CD14-positive monocyte (primary cell): ENCODE measurements at places on chromosomes 3 and 15.
A peak's percentile ranks its signal among the peaks of the same experiment; 100 is the strongest.

GRCh38 chr3:13709706-13710105 lies 160.8 kb downstream of the FBLN2 start:
- DNase-seq, result no peak

GRCh38 chr3:16177962-16178627 lies 3.6 kb downstream of the GALNT15 start:
- peak; percentile 49 for DNase-seq

- DNase-seq, result no peak
These were observed 36.5 kb downstream of the SLC6A20 start for GRCh38 chr3:45759851-45760250.

- DNase-seq, result no peak
These were observed 260.1 kb upstream of the CTNNB1 start for GRCh38 chr3:40939030-40939740.

DNA sequence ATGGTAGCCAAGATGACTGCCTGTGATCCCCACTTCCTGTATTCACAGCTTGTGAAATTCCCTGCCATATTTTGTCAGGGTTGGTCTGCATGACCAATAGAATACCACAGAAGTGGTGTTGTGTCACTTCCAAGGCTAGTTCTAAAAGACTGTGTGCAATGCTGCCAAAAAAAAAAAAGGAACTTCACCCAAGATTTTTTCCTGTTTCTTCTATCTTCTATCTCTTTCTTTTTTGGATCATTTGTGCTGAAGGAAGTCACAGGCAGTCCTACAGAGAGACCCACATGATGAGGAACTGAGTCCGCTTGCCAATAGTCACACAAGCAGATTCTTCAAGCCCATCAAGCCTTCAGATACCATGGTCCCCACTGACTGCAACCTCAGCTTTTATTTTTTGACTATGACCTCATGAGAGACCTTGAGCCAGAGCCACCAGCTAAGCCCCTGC lies 18.1 kb upstream of the RAF1 start:
- DNase-seq, result peak; percentile 99

- DNase-seq, result no peak
These were observed 46.6 kb downstream of the FBLN2 start for GRCh38 chr3:13595485-13595884.

GRCh38 chr3:113275929-113276750 lies 64.8 kb downstream of the BOC start:
- DNase-seq, result peak; percentile 83

- peak; percentile 30 for DNase-seq
These were observed 9.3 kb downstream of the PARL start for GRCh38 chr3:183875411-183875810.

DNA sequence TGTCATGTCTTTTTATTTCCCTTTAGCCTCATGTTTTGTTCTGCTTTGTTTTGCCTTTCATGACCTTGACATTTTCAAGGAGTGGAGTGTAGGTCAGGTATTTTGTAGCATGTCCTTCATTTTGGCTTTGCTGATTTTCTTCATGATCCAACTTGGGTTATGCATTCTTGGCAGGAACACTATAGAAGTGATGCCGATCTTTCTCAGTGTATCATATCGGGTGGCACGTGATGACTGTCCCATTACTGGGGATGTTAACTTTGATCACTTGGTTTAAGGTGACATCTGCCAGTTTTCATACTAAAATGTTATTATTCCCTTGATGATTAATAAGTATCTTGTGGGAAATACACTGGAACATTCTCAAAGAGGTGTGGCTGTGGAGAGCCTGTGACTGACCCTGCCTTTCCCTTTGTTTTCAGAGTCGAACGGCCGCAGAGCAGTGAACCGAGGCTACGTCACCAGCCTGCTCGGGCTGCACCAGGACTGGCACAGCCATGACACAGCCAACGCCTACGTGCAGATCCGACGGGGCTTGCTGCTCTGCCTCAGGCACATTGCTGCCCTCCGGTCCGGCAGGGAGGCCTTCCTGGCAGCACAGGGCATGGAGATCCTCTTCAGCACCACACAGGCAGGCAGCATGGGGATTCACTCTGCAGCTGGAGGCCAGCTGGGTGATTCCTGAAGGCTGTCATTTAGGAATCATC lies 167.7 kb downstream of the AGBL1 start:
- no peak for DNase-seq

GRCh38 chr3:104632521-104632920 lies 734.2 kb upstream of the ALCAM start:
- DNase-seq, result no peak

- DNase-seq, result no peak
These were observed 950 bp upstream of the CNTN4 start for GRCh38 chr3:2097641-2098191.

- no peak for DNase-seq
These were observed 181.3 kb upstream of the CTDSPL start for GRCh38 chr3:37680401-37680800.

- no peak for DNase-seq
These were observed 15.1 kb upstream of the SGO1 start for GRCh38 chr3:20201143-20201542.

- DNase-seq, result no peak
These were observed 8.7 kb downstream of the SEMA3F start for GRCh38 chr3:50163572-50164455.

DNA sequence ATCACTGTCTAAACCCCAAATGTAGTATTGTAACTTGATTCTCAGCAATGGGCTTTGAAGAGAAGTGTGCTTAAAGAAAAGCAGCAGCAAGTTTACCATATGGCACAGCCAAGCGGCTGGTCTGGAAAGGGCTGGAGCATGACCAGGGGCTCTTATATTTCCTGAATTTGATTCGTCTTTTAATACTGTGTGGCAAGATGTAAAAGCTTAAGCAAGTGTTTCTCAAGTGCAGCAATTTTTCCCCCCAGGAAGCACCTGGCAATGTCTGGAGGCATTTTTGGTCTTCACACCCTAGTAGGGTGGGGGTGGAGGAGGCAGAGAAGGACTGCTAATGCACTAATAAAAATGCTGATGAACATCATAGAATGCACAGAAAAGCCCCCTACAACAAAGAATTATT lies 397.9 kb downstream of the NTRK3 start:
- DNase-seq, result no peak

DNA sequence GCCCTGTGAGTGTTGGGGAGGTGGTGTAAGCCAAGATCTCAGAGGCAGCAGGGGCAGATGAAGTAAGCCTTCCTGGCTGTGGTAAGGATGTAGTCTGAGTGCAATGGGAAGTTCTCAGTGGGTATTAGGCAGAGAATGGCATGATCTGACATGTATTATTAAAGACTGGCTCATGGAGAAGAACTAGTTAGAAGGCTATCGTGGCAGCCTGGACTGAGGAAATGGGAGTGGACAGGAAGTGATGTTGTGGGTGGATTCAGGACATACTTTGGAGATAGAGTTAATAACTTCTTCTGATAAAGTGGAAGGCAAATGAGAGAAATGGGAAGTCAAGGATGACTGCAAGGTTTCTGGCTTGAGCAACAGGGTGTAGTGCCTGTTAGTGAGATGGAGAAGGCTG lies 250.9 kb upstream of the CFAP20DC start:
- DNase-seq, result peak; percentile 84

GRCh38 chr15:74053517-74053916 lies 28.8 kb downstream of the GOLGA6A start:
- DNase-seq, result no peak

- no peak for DNase-seq
These were observed 28.8 kb downstream of the LRRC2 start for GRCh38 chr3:46537316-46537715.

GRCh38 chr15:42371096-42371495 lies 11.8 kb downstream of the CAPN3 start:
- peak; percentile 32 for DNase-seq

- DNase-seq, result no peak
These were observed 36.8 kb upstream of the XXYLT1 start for GRCh38 chr3:195307711-195308110.

GRCh38 chr15:42151141-42151561 lies 5.3 kb downstream of the PLA2G4F start:
- DNase-seq, result no peak

DNA sequence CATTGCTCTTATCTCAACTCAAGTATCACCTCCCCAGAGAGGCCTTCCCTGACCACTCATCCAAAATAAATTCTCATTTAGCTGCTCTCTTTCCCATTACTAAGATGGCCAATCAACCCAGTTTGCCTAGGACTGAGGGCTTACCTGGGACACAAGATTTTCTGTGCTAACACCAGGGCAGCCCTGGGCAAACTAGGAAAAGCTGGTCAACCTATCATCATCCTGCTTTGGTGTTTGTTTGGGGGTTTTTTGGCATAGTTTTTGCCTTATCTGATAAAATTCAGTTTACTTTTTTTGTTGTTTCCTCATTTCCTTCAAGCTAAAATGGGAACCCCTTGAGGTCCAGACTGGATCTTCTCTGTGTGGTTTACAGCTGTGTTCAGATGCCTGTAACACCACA lies 131.4 kb upstream of the NR2F2 start:
- DNase-seq, result no peak

- DNase-seq, result peak; percentile 60
These were observed 58.8 kb upstream of the MELTF start for GRCh38 chr3:197088370-197088769.

DNA sequence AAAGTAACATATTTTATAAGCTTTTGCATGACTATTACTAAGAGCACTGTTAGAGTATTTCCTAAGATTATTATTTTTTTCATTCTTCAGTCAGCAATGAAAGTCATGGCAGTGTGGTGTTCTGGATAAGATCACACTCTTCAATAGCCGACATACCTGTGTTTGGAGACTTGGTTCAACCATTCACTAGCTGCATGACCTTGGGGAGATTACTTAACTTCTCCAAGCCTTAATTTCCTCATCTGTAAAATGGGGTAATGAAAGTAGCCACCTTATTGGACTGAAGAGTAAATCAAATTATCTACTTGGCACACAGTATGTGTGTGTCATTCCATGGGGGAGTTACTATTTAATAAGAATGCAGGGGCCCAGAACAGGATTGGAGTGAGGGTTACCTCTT lies 24.5 kb upstream of the PCOLCE2 start:
- DNase-seq, result no peak

- no peak for DNase-seq
These were observed 56.6 kb downstream of the SEC22A start for GRCh38 chr3:123258359-123258758.

DNA sequence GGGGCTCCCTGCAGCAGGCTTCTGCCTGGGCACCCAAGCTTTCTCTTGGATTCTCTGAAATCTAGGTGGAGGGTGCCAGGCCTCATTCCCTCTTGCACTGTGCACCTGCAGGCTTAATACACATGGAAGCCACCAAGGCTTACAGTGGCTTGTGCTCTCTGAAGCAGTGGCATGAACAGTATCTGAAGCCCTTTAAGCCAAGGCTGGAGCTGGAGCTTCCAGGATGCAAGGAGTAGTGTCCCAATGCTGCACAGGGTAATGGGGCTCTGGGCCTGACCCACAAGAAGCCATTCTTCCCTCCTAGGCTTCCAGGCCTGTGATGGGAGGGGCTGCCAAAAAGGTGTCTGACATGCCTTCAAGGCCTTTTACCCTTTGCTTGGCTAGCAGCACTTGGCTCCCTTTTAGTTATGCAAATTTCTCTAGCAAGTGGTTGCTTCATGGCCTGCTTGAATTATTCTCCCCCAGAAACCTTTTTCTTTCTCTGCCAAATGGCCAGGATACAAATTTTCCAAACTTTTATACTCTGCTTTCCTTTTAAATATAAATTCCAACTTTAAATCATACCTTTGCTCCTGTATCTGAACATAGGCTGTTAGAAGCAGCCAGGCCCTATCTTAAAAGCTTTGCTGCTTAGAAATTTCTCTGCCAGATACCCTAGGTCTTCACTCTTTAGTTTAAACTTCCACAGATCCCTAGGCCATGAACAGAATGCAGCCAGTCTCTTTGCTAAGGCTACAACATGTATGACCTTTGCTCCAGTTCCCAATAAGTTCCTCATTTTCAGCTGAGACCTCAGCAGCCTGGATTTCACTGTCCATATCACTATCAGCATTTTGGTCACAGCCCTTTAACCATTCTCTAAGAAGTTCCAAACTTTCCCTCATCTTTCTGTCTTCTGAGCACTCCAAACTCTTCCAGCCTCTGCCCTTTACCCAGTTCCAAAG lies 201.1 kb upstream of the LRRFIP2 start:
- DNase-seq, result peak; percentile 24

- DNase-seq, result no peak
These were observed 140.1 kb upstream of the UBE2E2 start for GRCh38 chr3:23062982-23063381.

DNA sequence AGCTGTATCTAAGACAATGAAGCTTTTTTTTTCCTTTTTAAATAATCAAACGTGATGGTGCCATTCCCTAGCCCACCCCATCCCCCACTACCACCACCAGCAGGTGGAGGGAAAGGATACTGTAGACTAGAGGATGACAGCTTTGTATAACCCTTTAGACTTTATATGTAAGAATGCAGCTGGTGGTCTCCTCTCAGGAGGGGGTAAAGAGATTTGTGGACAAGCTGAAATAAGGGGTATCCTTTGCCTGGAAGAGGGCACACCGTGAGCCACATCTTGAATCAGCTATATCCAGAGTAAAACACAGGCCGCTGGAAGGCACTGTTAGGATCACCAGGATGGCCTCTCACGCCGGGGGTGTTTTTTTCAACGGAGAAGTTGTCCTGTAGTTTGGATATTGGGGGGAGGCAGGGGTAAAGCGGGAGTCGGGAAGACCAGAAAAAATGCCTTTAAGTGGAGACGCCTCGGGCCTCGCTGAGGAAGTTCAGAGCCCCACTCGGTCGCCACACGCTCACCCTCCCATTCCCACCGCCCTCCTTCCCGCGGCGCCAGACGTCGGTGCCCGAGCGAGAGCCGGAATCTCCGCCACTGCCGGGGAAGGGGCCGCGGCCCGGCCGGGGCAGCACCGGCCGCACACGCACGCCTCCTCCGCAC lies 986 bp downstream of the KPNA4 start:
- DNase-seq, result peak; percentile 22

- DNase-seq, result no peak
These were observed 385.3 kb downstream of the PDCD6IP start for GRCh38 chr3:34183611-34184340.

GRCh38 chr3:148789146-148789545 lies 38.5 kb upstream of the CPB1 start:
- DNase-seq, result no peak

DNA sequence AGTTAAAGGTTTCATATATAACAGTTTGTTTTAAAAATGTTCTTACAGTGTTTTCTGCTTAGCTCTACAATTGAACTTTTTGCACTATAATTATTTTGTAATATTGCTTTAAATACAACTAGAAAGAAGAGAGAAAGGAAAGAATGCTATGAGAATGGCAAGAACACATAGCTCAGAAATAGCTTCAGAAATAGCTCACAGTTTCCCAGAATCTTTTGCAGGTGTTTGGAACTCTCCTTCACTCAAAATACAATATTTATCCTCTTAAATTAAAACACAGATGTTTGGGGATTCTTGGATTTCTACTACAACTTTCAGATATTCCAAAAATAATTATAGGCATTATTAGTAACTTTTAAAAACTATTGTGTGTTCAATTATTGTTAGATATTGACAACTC lies 658.0 kb upstream of the DPPA4 start:
- no peak for DNase-seq

DNA sequence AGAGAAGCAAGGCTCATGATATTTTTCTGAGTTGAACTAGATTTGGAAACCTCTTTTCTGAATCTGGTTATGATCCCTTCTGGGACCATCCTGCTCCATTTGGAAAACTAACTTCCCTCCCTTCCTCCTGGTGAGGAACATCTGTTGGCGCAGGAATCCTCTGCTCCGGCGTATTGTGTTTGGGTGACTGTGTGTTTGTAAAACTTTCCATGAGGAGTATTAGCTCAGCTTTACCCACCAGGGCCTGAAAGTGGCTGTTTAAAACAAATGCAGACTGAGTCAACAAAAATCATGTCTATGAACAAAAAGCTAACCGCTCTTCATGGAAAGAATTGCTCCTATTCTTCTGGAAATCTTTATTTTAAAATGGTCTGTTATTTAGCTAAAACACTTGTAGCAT lies 17.7 kb downstream of the STARD9 start:
- DNase-seq, result no peak

- DNase-seq, result no peak
These were observed 31.8 kb downstream of the XXYLT1 start for GRCh38 chr3:195239121-195239520.
